ENCODE measurements at places on chromosomes 5 and 9.

- DNase-seq = peak; percentile 26
These were observed 6.8 kb upstream of the FCHSD1 start for GRCh38 chr5:141657937-141658545.

DNA sequence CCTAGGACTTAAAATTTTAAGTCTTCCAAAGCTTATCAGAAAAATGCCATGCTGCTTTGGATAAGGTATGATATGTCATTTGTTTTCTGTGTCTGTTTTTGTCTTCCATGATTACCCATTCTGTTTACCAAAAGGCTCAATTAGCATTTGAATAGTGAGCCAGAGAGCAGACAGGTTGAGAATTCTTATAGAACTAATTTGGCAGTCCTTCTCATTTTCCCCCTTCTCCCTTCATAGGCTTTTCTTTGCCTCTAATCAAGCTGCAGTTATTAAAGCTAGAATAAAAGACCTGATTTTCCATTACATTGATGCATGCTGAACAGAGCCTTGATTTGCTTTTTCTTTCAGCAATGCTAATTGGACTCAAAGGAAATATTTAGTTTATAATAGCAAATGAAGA is 993.0 kb downstream of the MAT2B start:
- DNase-seq = no peak

DNA sequence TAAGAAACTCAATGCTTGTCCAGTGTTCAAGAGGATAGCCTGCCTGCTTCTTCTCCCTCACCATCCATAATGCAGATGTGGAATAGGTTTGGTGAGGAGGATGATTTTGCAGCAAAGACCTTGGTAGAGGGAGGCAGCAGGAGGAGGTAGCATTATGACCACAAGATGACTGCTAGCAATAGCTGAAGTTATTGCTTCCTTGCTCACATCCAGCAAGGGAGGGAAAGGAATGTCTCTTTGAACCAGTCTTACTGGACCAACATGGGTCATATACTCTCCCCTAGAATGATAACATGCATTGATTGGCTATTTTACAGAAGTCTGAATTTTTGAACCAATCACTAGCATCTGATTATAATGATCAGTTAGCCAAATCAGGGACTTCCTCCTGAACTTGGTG is 607.6 kb downstream of the EBF1 start:
- DNase-seq = no peak

DNA sequence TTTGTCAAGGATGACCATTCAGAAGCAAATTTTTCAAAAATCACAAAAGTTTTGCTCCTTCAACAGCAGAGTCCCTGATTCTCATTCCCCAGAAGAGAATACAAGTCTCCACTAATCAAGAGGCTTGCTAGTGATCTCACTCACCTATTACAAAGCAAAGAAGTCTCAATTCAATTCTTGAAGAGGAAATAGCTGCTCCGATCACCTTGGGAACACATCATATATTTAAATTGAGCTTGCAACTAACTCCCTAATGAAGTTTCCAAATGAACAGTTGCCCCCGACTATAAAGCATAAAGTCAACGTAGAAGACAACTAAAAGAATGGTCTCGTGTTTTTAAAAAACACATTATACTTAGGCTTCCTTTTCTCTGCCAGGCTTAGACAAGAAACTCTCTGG is 1.6 kb downstream of the LIFR start:
- no peak for DNase-seq

GRCh38 chr9:115615821-115616665 is 498.1 kb upstream of the TNC start:
- DNase-seq = no peak

DNA sequence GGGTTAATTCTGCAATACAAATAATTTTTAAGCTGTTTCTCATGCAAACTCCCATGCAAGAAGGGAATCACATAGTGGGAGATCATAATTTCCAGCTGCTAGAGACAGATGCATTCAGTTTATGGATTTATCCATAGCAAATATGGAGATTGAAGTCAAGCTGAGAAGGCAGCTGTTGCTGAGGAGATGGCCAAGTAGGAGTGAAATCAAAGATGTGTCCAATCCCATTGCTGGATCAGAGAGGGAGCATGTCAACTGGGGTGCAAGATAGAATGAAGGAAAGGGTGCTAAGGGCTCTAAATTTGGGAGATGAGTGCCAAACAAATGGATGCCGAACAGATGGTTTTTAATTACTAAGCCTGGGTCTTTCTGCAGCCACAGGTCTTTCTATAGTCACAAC is 504.5 kb downstream of the NFIB start:
- DNase-seq = no peak

- peak; percentile 78 for DNase-seq
These were observed 32.0 kb upstream of the DMRT2 start for GRCh38 chr9:1018121-1018520.

GRCh38 chr5:31936683-31937082 is 237.4 kb downstream of the GOLPH3 start:
- DNase-seq = no peak

- no peak for DNase-seq
These were observed 292.6 kb upstream of the TAS2R1 start for GRCh38 chr5:9922719-9923118.

- DNase-seq = peak; percentile 9
These were observed 130.9 kb upstream of the SLC30A5 start for GRCh38 chr5:68962757-68963484.

GRCh38 chr9:114551750-114552685 is 35.6 kb upstream of the ATP6V1G1 start:
- DNase-seq = no peak

GRCh38 chr9:114538241-114538640 is 33.0 kb upstream of the WHRN start:
- peak; percentile 44 for DNase-seq

GRCh38 chr5:126826619-126827215 is 49.8 kb downstream of the LMNB1 start:
- DNase-seq = no peak

GRCh38 chr9:2837915-2838314 is 6.0 kb downstream of the PUM3 start:
- DNase-seq = peak; percentile 58

DNA sequence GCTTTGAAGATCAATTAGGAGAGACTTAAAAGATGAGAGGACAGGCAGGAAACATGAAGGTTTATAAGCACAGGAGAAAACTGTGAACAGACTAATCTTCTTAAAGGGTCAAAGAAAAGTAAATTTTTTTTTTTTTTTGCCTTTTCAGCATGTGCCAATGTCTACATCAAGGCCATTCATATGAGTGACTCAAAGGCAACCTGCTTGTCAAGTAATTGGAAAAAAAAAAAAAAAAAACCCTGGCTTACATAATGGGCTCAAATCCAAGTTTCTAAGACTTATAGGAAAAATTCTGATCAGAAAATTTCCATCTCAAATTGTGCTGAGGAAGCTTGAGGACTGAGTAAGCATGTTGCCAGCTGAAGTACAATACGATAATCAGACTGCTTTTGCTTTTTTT is 15.9 kb downstream of the PPP2R2B start:
- DNase-seq = no peak

DNA sequence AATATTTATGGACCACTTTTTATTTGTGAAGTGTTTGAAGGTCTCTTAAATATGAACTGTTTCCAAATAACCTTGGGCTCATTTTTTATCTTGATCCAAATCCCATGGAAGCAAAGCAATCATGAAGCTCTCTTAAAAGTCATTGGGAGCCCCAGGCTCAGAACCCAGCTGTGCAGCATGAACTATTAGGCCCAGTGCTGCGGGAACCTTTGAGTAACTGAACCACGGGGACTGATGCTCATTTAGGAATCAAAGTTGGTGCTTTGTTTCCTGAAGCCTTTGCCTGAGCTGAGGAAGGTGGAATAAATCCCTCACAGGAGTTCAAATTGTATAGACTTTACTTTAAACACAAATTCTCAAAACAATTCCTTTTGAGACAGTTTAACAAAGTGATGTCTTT is 27.8 kb downstream of the MAT2B start:
- no peak for DNase-seq

- no peak for DNase-seq
These were observed 282.4 kb downstream of the EFNA5 start for GRCh38 chr5:107388141-107388861.

DNA sequence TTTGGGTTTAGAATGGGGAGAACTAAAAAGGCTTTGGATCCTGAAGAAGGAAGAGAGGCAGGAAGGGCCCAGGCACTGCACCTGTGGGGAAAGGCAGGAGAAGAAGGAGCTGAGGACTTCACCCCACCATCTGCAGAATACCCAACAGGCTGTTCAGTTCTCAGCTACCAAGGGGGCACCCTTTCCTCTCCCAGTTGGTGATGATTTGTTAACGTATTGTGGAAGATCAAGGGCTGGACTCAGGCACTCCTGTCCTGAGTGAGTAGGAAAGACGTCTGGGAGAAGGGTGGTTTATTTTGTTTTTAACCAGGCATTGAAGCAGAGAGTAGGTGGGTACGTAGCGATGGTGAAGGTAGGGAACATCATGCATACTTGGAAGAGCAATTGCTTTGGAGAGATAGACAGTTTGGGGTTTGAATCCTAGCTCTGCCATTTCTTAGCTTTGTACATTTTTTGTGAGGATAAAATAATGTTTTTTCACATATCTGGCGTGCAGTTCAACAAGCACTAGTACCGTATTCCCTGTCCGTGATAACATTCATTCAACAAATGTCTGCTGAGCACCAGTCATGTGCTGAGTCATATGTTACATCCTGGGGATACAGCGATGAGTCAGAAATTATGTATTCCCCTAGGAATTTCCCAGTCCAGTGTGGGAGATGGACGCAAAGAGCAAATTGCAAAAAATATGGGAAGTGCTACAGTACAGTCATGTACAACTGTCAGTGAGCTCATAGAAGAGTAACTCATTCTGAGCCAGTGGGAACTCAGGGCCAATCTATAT is 2.1 kb downstream of the MSANTD3 start:
- DNase-seq = no peak

DNA sequence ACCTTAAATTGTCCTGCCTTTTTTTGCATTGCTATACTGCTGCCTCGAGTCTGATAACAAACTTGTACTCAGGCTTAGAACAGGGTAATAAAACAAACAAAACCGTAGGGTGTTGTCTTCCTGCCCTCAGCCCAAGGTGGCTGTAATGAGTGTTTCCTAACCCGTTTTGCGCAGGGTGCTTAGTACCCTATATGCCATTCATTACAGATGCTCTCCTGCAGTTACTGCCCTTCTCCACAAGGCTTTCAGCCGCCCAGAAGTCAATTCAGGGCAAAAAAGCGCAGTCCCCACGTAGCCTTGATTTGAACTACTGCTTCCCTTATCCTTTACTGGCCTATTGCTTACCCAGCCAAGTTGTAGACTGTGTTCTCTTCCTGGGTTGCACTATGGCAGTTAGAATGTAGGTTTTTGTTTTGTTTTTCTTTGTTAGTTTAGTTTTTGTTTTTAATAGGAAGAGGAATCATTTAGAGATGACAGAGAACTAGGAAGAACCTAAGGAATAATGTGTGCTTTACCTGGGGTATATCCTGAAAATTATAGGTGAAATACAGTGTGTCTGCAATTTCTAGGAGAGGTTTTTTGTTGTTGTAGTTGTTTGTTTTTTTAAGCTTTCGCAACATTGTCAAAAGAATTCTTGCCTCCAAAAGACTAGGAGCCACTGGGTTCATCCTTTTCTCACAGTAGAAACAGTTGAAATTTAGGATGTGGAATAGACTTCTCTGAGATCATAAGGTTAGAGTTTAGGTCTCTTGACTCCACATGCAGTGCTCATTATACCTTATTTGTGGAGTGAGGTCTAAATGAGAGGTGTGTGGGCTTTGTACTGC is 1.3 kb downstream of the HMGXB3 start:
- DNase-seq = peak; percentile 85

DNA sequence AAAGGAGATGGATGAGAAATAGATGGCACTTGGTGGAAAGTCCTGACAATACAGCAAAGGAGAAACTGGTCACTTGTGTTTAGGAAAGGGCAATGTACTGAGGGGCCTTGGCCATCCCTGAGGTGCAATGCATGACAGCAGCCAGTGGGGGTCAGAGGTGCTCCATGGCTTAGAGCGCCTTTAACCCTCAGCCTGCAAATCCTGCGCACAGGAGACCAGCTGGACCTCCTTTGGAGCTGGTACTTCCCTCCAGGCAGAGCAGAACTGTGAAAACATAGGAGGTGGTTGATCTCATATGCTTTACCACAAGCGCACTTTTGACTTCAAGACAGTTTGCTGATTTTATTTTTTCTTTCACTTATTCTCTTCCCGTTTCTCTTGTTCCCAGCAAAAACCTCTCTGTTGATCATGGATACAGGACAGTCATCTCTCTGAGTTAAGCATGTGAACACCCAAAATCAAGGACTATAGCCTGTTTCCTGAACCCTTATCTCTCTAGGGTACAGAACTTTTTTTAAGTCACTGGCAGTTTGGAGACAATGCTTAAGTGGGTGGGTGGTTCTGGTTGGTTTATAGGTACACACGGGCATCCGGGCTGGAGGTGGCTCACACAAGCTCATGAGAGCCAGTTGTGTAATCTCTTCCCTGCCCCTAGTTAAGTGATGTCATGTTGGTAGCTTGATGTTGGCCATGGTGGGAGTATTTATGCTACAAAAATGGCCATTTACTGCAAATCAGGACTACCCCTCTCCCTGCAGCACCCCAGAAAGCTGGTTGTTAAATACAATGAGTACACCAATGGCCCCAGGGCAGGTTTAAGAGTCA is 37.6 kb upstream of the ANKRD55 start:
- peak; percentile 87 for DNase-seq

DNA sequence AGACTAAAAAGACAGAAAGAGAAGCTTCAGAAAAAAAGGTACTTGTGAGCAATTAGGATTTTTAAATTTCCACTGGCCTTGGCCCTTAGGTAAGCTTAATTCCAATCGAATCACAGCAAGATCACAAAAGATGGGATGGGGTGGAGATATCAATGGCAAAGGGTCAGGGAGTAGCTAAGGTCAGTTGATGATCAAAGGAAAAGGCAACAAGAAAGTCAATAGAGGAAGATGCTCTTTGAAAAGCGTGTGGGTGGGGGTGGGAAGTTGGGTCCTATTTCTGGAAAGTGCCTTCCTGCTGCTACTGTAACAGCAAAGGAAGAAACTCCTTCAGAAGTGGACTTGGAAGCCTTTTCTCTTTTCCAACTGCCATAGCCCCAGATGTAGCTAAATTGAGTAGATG is 7.3 kb downstream of the C1QTNF3 start:
- no peak for DNase-seq

- DNase-seq = peak; percentile 22
These were observed 96.3 kb upstream of the MEF2C start for GRCh38 chr5:88979244-88979643.

GRCh38 chr5:44935871-44936270 is 127.1 kb downstream of the MRPS30 start:
- DNase-seq = no peak

DNA sequence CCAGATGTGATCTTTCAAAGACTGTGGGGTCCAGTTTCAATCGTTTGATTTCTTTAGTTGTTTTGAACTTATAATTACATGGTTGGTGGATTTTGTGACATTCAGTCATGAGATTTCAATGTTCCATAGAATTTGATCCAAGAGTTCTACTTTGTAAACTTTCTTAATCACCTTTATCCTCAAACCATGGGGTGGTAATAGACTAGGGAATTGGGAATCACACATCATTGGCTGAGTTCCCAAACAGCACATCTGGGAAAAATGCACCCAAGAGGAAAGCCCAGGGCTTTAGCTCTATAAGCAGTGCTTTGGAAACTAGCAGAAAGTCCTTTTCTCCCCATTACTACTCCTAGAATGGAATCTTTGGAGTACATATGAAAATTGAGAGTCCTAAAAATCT is 177.6 kb downstream of the NNT start:
- no peak for DNase-seq

GRCh38 chr5:168883281-168883741 is 304.1 kb upstream of the PANK3 start:
- no peak for DNase-seq

- DNase-seq = no peak
These were observed 125.1 kb downstream of the GDNF start for GRCh38 chr5:37714756-37715155.

GRCh38 chr5:143551820-143552251 is 148.3 kb upstream of the NR3C1 start:
- DNase-seq = no peak

GRCh38 chr9:77848897-77849296 is 182.7 kb downstream of the GNAQ start:
- DNase-seq = no peak

Measured in common myeloid progenitor, CD34-positive (primary cell).